ENCODE measurements at places on chromosomes 1 and 21. TPM values are rescaled to one million over a fixed set of nuclear protein-coding genes. Genes with fewer than 3 reads are reported as not detected.

- DNase-seq: no peak
Measured at GRCh38 chr1:88060750-88061491, 623.2 kb upstream of the PKN2 start.

DNA sequence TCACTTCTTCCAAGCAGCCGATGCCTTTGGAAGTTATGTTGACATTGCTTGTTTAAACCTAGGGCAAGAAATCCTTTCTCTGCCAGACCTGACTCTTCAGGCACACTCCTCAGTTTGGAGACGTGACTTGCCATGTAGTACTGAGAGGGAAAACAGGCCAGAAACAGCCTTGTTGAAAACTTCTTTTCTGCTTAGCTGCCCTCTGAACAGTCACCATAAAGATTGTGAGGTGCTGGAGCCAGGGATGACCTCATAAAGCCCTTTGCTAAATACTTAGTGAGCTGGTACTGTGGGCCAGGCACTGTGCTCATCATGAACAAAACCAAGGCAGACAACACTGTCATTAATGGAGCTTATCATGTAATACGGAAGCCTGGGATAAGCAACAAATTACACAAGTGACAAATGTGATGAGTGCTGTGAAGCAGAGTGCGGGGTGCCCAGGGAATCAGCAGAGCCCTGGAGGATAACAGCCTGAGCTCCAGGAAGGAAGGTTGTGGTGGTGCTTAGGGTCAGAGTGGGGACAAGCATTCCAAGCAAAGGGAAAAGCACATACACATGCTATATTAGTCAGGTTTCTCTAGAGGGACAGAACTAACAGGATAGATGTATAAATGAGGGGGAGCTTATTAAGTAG is 42.4 kb downstream of the MTARC1 start:
- no peak for DNase-seq

DNA sequence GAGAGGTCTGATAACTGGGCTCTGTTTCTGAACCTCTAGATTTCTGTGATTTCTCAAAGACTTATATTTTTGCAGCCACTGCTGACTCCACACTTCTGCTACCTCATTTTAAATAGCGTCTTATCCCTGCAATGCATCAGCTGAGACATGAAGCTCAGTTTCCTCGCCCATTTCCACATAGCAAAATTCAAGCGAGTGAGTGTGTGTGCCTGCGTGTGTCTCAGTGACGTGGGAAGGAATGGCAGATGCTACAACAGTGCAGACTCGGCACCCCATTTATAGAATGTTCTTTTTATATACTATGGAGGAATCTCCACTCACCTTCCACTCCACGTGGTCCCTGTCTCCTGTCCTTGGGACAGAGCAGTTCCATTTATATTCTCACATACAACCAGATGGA is 35.7 kb downstream of the ZMYND12 start:
- no peak for DNase-seq

DNA sequence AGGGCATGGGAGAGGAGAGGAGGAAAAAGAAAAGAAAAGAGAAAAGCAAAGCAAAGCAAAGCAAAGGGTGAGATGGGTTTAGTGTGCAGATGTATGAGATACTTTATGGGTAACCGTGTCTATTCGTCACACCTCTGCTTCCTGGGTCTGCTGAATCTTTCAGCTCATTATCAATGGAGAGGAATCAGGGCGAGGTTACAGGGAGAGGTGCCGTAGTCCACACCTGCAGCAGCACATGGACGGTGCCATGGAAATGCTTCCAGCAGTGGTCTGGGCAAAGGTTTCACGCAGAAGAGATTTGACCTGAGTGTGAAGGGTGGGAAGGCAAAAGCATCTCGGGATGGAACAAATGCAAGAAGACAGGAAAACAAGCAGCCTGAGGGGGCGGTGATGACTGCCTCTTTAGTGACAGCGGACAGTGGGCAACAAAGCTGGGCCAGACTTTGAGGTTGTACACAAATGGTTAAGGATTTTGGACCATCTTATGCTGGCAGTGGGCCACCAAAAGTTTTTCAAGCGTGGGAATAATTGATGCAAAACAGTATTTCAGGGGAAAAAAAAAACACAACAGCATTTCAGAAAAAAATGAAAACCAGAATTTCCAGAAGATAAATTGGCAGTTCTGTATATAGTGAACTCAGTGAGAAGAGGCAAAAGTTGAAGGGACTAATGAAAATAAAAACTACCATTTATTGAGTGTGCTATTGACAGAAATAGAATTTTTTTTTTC is 19.5 kb upstream of the SRP9 start:
- no peak for DNase-seq

GRCh38 chr1:198316546-198317100 is 159.8 kb downstream of the NEK7 start:
- DNase-seq: no peak

DNA sequence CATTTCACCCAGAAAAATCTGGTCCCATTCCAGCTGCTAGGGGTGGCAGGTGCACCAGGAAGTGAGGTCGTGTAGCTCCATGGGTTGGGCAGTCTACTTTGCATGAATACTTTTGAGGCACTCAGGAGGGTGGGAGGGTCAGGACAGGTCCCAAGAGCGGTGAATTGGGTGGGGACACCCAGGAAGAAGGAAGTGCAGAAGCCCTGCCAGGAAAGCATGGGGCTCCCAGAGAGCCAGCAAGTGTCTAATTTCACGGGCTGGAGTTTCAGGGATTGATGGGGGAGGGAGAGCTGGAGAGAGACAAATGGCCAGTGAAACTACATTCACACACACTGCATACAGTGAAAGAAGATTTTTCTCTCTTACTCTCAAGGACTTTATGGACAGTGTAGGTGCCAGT is 137.8 kb downstream of the GALNT2 start:
- no peak for DNase-seq

- DNase-seq: peak; percentile 34
Measured at GRCh38 chr1:212514782-212515181, 82.1 kb downstream of the NENF start.

- no peak for DNase-seq
Measured at GRCh38 chr1:85195703-85196102, 5.1 kb downstream of the SYDE2 start.

DNA sequence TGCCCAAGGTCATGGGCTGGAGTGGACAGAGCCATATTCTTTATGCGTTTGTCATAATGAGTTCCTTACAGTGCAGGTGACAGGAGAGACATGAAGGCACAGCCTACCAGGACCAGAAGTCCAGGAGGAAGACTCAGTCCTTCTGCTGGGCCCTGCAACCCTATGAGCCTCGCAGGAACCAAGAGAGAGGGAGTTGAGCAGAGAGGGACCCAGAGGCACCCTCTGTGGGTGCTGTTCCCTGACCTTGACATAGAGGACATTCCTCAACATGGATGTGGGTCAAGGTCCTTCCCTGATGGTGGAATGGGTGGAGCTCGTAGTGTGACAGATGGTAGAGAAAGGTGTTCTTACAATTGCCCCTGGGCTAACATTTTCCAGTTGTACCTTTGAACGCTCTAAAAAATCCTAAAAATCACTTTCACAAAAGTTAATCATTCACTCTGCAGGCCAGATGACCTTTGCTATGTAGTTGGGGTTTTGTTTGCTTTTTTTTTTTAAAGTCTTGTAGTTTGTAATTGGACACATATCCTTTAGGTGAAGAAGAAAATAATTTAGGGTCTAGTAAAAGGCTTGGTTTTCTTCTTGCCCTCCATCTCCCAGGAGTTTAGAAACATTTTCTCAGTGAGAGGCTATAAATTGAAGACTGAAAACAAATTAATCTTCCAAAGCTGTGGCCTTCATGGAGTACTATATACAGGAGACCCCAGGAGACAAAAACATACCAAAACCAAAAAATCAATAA is 41.9 kb downstream of the MAB21L3 start:
- DNase-seq: no peak

- no peak for DNase-seq
Measured at GRCh38 chr1:183030053-183030452, 6.8 kb downstream of the LAMC1 start.

DNA sequence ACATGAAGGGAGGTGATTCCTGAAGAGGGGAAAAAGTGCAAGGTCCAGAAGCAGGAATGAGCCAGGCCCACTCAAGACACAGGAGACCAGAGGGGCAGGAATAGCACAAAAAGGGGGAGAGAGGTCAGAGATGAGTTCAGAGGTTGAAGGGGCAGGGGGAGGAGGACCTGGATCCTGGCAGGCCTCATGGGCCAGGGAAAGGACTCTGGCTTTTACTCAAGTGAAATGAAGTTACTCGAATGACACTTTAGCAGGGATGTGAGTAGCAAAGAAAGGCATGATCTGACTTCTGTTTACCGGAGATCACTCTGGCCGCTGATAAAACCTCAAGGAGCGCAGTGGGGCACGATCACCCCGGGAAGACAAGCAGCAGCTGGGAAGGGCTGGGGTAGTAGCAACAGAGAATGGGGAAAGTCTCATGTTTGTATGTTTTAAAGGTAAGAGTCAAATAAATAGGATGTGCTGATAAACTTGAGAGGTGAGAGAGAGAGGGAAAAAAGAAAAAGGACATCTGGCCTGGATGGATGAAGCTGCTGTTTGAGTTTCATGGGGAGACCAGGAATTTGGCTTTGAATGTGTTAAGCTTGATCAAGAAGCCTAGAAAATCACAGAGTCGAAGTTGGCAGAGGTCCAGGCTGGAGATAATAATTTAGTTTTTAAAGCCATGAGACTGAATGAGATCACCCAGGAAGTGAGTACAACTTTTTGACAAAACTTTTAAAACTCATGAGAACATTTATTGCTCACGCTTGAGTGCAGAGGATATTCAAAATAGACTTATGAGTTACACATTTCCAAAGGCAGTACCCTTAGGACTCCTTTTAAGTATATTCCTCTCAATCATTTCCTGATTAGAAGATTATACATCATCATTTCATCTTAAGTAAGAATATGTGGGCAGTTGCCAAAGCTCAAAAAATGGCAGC is 156.0 kb downstream of the RERE start:
- DNase-seq: no peak

DNA sequence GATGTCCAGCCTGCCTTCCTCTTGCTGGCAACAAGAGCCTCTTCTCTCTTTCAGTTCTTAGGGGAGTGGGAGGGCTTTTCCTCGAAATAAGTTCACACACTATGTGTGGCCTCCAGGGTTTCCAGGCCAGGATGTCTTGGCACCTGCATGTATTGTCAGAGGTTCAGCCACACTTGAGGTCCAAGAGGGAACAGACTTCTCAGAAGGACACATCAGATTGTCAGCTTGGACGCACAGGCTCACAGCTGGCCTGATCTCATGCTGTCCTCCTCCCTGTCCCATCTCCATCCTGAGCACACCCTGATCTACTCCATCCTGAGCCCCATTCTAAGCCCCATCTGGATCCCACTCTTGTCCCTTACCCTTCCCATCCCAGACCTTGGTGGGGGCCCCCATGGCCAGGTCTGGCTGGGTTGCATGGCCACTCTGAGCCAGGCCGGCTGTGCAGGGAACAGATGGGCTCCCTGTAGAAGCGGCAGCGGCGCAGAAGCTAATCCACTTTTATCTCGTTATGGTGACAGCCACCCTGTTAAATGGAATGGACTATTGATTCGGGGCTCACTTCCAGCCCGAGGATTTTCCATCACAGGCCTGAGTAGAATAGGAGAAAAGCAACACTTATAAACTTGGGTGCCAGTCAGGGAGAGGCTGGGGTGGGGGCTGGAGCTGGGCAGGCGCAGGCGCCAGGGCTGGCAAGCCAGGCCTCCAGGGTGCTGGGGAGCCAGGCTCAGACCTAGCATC is 85.1 kb upstream of the CSF3R start:
- no peak for DNase-seq

DNA sequence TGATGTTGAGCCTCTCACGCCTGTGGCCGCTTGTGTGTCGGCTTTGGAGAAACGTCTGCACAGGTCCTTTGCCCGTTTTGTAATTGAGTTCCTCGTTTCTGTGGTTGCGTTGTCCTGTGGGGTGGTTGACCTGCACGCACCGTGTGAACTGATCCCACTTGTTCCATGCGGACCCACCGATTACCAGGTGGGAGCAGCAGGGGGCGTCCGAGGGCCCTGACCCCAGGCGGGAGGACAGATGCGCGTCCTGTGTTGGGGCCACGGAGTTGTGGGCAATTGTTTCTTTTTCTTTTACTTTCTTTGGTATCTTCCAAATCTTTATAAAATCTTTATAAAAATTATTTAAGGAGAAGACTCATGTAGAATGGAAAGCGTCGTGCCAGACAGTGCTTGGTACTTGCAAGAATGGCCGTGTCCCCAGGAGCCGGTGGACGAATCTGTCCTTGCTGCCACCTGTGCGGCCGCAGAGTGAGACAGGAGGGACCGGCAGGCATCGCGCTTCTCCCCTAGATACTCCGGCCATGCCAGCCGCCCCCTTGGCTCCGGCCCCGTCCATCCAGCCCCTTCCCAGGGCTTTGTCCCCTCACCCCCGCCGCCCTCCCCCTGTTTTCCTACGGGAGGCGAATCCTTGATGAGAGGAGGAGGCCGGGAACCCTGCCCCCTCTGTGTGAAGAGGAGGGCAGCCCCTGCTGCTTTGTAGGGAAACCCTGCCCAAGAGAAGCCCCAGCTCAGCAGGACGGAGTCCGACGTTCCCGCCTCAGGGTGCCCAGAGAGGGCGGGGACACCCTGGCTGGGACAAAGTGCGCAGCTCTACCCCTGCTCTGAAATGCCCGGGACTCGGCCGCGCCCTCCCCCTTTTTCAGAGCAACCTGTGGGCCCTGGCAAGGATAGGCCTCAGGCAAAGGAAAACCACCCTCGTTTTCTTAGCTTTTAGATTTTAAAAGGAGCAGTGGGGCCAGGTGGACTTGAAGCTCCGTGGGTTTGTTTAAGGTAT is 41.7 kb downstream of the PRKCZ start:
- peak; percentile 69 for DNase-seq

DNA sequence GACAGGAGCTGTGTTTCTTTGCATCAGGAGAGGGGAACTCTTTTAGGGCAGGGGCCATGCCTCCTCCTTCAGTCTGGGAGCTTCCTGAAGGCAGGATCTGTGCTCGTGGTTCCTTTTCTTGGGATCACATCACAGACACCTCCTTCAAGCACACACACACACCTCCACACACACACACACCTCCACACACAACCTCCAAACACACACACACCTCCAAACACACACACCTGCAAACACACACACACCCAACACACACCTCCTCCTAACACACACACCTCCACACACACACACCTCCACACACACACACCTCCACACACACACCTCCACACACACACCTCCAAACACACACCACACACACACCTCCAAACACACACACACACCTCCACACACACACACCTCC is 10.5 kb downstream of the LGR6 start:
- DNase-seq: no peak

GRCh38 chr1:156259805-156260204 is 11.9 kb upstream of the PAQR6 start:
- no peak for DNase-seq

GRCh38 chr21:37429356-37429755 is 62.8 kb downstream of the DYRK1A start:
- no peak for DNase-seq

- DNase-seq: no peak
Measured at GRCh38 chr1:76725864-76726619, 141.2 kb upstream of the ST6GALNAC5 start.

PRXL2B gene
- total RNA-seq: 11.2 TPM

COA7 gene
- 18.5 TPM for total RNA-seq

PDC gene
- total RNA-seq: not detected

C1orf21 gene
- total RNA-seq: 45.6 TPM

Data from left ventricle myocardium superior (tissue), 1 donor.